PC-9 (cell line): ENCODE measurements at places on chromosomes 3 and 15.

DNA sequence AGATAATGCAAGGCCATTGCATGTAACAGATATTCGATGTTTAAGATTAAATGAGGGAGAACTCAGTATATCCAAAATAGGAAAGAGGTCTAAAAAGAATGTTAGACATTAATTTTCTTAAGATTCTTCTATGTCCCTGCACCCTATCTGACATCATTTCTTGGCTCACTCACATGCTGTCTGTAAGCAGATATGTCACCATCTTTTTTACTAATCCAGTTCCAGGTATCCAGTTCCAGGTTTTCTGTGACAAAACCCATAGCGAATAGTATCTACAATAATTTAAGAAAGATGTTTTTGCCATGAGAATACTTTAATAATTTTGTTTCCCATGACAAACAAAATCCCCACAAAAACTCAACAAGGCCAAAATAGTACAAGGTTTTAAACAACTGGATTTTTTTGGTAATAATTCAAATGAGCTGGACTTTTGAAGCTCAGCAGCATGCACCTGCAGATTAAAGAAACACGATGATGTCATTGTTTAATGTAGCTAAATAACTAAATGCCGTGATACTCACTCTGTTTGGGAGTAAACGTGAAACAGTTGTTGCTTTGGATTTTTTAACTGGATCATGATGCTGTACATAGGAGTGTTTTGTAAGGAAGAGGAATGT is 867.6 kb downstream of the EPHA3 start:
- DNase-seq = no peak

- no peak for DNase-seq
Measured at GRCh38 chr15:78205337-78205736, 29.0 kb downstream of the ACSBG1 start.

- DNase-seq = no peak
Measured at GRCh38 chr3:56339244-56339643, 129.0 kb downstream of the ERC2 start.

DNA sequence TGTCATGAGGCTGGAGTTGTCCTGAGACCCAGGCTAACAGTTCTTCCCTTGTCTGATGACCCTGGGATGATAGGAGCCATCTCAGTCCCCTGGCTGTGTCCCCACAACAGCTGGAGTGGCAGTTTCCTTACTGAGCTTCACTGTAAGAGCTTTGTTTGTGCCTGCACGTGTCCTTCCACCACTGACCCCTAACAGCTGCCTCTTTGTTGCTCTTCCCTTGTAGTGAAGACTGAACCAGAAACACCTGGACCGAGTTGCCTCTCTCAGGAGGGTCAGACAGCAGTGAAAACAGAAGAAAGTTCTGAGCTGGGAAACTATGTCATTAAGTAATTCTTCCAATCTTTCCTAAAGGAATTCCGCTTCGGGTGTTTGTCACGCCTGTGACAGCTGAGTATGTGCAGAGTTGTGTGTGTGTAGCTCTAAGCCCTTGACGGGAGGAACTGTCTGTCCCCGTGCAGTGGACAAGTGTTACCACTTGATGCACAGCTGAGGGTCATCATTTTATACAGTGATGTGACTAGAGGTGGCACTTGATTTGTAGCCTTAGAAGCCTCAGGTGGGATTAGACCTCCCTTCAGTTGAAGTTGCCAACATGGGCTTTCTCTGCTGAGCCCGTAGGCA is 25.0 kb downstream of the MAP6D1 start:
- no peak for DNase-seq

DNA sequence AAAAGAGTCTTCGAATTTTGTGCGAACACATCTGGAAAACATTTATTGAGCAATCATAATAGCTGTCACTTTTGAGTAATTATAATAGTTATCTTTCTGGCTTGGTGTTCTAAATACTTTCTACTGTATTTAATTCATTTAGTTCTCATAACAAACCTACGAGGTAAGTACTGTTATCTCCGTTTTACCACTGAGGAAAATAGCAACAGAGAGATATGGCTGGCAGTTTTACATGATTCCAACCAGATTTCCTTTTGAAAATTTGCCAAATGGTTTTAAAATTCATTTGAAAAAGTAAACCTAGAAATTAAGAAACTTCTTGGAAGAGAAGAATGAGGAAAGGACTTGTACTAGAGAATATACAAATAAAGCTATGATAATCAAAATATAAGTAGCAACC is 37.3 kb upstream of the MGA start:
- DNase-seq = no peak

DNA sequence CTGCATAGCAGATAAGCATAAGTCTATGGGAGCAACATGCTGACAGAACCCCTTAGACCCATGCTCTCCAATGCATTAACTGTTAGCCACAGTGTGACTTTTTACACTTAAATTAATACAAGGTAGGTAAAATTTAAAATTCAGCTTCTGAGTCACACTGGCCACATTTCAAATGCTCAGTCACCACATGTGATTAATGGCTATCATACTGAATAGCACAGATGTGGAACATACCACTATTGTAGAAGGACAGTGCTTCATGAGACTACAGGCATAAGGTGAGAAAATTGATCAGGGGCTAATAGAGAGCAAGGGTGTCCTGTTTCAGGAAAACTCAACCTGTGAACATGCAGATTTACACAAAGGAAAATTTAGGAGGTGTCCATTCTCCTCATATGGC is 357.0 kb upstream of the SEMA6D start:
- DNase-seq = no peak

- no peak for DNase-seq
Measured at GRCh38 chr3:184639351-184639750, 72.5 kb downstream of the MAGEF1 start.

DNA sequence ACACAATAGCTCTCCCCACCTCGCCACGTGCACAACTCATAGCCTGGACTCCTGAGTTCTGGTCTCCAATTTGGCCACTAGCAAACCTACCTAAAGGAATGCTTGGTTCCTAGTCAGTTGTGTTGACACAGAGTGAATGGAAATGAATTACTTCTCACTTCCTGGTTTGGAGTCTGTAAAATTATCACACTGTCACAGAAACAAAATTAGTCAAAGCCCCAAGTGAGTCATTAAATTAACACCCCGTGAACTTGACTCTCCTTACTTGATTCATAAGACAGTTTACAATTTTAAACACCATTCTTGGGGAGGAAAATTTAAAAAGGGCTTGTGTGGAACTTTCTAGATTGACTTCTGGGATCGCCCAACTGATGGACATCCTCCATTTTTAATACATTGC is 276.2 kb upstream of the CTNNB1 start:
- DNase-seq = peak; percentile 61

- no peak for DNase-seq
Measured at GRCh38 chr3:60737633-60738399, 513.4 kb downstream of the FHIT start.

DNA sequence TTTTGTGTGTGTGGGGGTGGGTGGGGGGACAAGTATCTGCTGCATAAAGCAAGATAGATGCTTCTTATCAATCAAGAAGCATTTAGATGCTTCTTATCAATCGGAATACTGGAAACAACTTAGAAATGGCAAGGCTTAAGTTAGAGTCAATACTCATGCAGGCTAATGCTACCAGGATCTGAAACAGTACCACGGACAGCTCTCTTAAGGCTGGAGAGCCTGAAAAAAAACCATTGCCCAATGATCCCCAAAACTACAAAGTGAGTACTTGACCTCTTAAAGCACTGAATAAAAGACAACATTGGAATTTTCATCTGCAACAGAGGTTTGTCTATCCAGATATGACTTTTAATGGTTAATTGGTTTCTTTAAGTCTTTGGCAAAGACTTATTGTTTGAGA is 262.3 kb downstream of the GAP43 start:
- no peak for DNase-seq

GRCh38 chr15:101477851-101478362 is 11.6 kb downstream of the PCSK6 start:
- DNase-seq = no peak
